ENCODE measurements at places on chromosomes 3 and 15. TPM values are rescaled to one million over a fixed set of nuclear protein-coding genes. Genes with fewer than 3 reads are reported as not detected.
A peak's percentile ranks its signal among the peaks of the same experiment; 100 is the strongest.

- no peak for DNase-seq
Measured at GRCh38 chr3:127033786-127034185, 50.9 kb downstream of the PLXNA1 start.

GRCh38 chr3:48268381-48268935 lies 27.6 kb downstream of the ZNF589 start:
- DNase-seq, result peak; percentile 74

GRCh38 chr3:49411535-49411967 lies 225 bp downstream of the RHOA start:
- DNase-seq, result peak; percentile 47

- no peak for DNase-seq
Measured at GRCh38 chr3:176615826-176616225, 581.5 kb downstream of the TBL1XR1 start.

DNA sequence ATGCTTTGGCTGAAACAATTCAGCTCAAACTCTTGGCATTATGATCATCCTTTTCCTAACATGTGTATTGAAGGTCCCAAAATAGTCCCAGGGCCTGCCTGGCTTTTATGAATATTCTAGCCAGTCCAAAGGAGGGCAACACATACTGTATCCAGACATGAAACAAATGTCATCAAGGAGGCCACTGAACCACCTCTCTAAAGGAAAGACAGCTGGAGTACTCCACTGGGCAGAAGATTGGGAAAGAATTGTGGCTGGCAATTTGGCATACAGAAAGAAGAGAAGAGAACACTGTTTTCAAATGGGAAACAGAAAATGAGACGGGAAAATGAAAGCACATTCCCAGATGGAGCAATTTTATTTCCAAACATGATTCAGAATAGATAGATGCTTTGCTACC lies 80.6 kb downstream of the NCEH1 start:
- no peak for DNase-seq

GRCh38 chr15:37138591-37139215 lies 38.4 kb upstream of the MEIS2 start:
- DNase-seq, result no peak

- DNase-seq, result no peak
Measured at GRCh38 chr3:161107311-161107710, 2.2 kb upstream of the B3GALNT1 start.

DNA sequence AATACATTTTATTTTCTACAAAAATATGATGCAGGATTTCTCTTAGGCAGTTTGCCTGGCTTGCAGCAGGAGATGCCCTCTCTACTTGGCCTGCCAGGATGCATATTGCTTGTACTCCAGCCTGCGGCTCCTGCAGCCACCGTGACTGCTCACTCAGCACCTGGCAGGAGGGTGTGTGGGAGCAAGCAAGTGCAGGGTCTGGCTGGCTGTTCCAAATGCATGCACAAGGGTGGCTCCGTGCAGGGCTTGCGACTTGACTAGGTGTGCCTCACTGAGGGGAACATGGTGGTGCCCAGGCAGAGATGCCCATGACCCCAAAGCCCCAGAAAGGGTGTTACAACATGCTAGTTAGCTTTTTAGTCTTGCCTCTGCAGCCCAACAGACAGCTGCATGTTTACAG lies 1240.2 kb upstream of the ALCAM start:
- DNase-seq, result no peak

DNA sequence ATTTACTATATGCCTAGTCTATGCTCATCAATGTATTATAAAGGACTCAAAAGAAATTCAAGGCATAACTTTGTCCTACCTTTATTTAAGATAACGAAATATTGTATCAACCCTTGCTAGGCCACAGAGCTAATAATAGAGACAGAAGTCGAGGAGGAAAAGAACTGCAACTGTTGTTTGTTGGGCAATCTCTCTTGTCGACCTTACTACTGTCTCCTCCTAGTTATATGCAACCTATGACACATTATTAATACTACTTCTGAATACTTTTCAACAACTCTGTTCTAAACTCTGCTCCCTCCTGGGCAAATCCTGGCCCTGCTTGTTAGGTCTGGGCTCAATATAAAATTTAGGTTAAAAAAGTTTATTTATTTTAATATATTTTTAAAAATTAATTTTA lies 24.6 kb downstream of the SPPL2A start:
- no peak for DNase-seq

DNA sequence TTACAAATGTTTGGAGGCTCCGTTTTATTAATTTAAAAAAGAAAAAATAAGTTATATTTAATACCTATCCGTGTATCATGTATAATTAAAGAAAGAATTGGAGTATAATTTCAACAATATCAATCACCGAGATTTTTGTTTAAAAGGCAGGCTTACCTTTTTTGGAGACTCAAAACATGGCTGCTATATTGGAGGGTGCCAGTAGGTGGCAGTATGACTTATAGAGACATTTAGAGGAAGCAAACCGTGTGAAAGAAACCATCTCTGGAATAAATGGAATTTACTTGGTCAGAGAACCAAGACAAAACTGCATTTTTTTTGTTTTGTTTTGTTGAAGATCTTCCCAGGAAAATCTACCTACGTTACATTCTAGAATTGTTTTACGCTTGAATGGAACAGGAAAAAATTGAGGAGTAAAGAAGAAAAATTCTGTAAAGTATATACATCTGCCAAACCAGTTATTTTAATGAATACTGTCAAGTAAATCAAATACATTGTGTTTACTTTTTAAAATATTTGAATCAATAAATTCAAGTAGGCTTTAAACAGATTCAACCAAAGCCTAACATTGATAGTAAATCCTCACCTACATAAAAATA lies 802.6 kb upstream of the ALCAM start:
- peak; percentile 56 for DNase-seq

ZCWPW2 gene
- total RNA-seq, result 0.42 TPM

GOLGA8N gene
- total RNA-seq, result 0.45 TPM

KY gene
- total RNA-seq, result not detected

All from Calu3 (cell line).